Kidney (tissue), 22 donors: ENCODE measurements at places on chromosomes 4 and X.

DNA sequence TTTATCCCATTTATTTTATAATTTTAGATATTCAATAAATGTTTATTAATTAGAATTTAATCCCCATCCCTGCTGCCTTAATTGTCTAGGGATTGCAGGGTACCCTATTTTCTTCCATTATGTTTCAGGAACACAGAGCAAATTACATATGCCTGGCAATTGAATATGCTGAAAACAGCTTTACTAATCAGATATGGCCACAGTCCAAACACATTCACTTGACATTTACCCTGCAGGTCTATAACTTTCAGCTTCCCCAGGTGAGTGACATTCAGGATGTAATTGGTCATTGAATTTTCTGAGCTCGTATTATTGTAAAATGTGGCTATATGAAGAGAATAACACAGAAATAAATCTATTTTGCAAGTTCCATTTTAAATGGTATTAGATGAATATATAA, 218.7 kb upstream of the NDST4 start:
- DNase-seq = no peak

- no peak for DNase-seq
Measured at GRCh38 chr4:137530176-137530575, 2.1 kb downstream of the PCDH18 start.

DNA sequence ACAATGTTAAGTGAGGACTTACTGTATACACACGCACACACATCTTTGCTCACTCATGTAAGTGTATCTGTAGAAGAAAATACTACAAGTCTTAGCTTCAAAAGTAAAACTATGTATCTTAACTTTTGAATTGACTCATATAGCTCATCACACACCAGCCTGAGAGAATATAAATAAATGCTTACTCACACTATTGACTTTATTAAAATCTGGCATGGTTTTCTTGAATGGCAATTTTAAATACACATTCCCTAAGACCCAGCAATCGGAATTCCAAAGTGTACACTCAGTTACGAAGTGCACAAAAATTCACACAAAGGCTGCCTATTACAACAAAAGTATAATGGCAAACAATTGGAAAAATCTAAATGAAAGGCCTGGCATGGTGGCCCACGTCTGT, 2.0 kb downstream of the ERCC6L start:
- DNase-seq = no peak

DNA sequence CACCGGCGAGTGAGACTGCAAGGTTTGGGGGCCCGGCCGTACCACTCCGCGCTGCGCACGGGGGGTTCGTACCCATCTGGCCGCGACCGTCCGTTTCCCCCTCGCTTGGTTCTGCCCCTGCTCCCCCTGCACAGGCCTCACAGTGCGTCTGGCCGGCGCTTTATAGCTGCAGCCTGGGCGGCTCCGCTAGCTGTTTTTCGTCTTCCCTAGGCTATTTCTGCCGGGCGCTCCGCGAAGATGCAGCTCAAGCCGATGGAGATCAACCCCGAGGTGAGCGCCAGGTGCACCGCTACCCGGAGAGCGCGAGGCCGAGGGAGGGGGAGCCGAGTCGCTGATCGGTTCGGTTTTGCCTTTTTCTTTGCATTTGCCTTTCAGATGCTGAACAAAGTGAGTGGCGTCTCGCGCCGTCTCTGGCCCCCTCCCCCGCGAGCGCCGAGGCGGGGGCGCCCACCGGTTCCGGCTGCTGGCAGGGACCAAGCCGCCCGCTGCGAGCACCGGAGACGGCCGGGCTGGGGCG, at the start of gene UCHL1:
UCHL1 (plus strand) TSS at position 189 of the 517 bp plus-strand sequence; CDS start at position 238, 49 bp downstream.
- DNase-seq = no peak

DNA sequence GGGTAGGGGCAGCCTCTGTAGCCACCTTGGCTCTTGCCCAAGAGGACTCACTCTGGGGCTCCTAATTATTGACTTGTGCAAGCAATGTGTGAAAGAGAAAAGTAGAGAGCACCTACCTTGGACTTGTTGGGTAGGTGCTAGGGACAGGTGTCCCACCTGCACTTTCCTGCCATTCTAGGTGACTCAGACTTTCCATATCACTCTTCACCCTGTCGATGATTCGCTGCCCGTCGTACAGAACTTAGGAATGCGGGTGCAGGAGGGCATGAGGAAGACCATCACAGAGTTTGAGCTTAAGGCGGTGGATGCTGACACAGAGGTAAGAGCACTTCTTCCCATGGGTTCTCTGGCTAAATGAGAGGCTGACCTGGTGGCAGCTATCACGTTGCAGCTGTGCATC, 87.3 kb upstream of the ANXA3 start:
- no peak for DNase-seq

- no peak for DNase-seq
Measured at GRCh38 chrX:117538178-117539089, 578.2 kb downstream of the KLHL13 start.

DNA sequence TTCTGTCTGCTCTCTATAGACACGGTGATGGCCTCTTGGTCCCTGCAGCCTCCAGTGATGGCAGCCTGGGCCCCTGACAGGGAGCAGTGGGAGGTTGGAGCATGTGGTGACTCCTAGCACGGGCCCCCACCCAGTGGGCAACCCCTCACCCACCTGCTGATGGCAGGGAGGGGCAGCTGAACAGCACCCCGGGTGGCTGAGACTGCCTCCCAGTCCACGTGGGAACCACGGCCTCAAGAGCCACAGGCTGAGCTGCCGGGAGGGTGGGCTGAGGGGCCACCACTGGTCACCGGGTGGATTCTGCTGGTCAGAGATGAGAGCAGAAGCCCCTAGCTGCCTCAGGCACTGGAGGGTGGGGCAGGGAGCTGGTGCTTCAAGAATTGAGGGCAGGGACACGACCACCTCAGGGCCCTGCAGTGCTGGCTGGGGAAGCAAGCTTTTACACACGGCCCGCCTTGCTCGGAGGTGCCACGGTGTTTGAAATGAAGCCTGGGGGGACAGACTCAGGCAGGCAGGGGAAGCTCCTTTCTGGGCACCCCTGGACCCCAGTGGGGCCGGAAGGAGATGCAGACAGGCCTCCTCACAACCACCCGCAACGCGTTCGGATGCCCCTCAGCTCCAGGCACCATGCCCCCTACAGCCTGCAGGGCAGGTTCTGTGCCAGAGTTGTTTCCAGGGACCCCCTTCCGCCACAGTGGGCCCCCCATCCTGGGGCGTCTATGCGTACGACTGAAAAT, 6.3 kb upstream of the HAUS3 start:
- DNase-seq = no peak

GRCh38 chrX:153927672-153927921, 1.5 kb upstream of the ARHGAP4 start:
- peak; percentile 41 for DNase-seq

DNA sequence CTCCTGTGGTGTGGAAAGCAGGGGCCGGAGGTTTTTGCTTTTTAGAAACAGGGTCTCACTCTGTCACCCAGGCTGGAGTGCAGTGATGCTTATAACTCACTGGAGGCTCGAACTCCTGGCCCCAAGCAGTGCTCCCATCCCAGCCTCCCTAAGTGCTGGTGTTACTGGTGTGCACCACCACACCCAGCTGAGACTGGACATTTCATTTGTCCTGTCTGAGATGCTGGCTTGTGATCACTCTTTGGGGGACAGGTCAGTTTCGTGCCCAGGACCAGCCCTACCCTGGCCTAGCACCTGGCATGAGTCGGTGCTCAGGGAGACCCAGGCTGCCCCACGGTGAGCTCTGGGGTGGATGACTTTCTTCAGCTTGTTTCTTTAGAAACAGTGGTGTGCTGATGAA, 11.3 kb downstream of the PSAPL1 start:
- DNase-seq = peak; percentile 21

- peak; percentile 47 for DNase-seq
Measured at GRCh38 chr4:101418055-101418454, 70.7 kb upstream of the PPP3CA start.

- DNase-seq = no peak
Measured at GRCh38 chr4:184150102-184150839, 67.4 kb downstream of the ENPP6 start.

GRCh38 chr4:108714880-108715279, 48.0 kb downstream of the ETNPPL start:
- DNase-seq = no peak

DNA sequence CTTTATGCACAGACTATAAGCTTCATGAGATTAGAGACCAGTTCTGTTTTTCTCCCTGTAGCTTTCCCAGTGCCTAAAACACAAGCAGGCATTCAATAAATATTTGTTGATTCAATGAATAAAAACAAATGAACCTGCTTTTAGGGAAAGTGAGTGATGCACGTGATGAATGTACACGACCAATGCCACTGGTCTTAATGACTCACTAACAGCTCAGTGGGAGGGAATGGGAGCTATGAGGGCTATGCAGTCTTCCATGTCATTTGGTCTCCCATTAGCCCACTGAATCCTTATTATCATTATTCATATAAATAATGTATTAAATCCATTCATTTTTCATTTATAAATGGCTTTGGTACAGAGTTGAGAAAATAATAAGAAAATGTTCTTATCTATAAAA, 247.4 kb downstream of the FBXO8 start:
- no peak for DNase-seq

DNA sequence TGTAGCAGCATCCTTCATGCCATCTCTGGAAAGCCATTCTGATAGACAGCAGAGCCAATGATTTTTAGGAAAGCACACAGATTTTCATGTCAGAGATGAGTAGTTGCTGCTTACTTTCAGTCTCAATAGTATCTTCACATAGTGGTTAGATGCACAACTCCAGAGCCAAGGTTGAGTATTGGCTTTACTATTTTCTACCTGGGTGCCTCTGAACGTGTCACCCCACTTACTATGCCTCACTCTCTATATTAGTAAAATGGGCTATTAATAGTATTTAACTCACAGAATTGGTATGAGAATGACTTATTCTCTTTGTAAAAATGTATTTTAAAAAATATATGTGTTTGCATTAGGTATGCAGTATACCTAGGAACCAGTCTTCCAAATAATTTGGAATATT, 108.8 kb upstream of the STIM2 start:
- no peak for DNase-seq

DNA sequence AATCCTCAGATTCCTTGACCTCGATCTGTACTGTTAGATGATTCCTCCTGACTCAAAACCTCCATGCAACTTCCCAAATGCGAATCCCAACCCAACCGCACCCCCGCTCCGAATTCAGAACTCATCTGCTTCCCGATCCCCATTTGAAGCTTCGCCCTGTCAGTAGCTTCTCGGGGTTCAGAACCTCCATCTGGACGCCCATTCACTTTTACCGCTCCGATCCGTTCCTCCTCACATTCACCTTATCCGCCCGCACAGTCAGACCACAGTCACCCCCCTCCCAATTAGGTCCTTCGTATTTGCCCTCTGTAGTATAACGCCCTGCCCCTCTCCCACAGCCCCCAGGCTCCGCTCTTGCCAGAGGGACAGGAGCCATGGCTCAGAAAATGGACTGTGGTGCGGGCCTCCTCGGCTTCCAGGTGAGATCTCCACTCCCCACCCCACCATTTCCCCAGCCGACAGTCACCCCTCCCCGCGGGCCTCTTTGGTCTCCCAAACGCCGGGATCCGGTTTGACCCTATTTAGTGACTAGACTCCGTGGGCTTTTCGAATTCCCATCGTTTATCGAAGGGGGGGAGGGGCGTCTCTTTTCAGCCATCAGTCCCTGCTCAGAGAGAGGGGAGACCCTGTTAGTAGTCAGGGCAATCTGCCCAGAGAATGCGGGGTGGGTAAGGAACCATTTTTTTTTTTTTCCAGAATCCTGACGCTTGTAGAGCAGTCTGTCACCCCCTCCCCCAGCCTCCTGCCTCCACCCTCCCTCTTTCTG, 691 bp downstream of the MAGED1 start:
- DNase-seq = no peak

- DNase-seq = no peak
Measured at GRCh38 chr4:3316146-3316545, 23.3 kb downstream of the RGS12 start.

GRCh38 chr4:40857956-40858355, 108.2 kb downstream of the NSUN7 start:
- DNase-seq = no peak

GRCh38 chr4:29199485-29199884, 1520.7 kb upstream of the PCDH7 start:
- no peak for DNase-seq

DNA sequence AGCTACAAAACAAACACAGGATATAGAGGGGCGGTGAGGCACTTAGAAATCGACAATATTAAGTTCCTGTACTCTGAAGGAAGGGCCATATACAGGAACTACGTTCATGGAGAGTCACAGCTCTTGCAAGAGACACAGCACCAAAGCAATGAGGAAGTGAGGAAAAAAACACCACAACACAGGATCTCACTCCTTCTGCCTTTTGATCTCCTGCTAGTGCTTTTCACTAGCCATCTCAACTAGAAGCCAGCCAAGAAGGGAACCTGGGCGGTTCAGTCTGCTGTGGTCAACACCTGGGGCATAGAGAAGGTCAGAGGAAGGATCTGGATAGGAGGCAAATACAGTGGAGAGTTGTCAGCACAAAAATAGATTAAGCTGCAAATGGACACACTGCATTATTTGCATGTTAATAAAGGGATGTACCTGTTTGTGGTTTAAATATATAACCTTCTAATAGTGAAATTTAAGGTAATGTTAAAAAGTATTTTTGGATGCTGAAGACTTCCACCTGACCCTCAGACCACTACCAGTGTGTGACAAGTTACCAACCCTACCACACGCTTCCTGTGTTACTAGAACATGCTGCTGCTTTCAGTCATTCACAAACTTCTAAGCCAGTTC, 104.6 kb downstream of the DTHD1 start:
- DNase-seq = no peak

- no peak for DNase-seq
Measured at GRCh38 chr4:14157262-14157661, 529.7 kb upstream of the BOD1L1 start.

DNA sequence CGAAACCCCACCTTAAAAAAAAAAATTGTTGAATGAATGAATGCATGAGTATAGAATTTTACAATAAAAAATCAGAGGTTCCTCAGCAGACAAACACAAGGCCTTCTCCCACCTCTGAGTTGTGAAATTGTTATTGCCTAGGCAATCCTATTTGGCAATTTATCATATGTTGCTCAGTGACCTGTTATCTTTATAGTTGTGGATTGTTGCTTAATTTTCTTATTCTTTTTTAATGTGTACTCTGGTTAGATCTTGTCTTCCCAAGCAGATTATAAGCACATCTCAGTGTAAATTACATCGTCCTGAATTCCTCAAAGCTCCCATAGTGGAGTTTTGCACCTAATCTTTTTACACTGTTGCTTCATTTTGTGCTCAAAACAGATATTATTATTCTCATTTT, 71.9 kb downstream of the RBM47 start:
- no peak for DNase-seq

- DNase-seq = no peak
Measured at GRCh38 chrX:138006180-138006579, 440.3 kb downstream of the ZIC3 start.

DNA sequence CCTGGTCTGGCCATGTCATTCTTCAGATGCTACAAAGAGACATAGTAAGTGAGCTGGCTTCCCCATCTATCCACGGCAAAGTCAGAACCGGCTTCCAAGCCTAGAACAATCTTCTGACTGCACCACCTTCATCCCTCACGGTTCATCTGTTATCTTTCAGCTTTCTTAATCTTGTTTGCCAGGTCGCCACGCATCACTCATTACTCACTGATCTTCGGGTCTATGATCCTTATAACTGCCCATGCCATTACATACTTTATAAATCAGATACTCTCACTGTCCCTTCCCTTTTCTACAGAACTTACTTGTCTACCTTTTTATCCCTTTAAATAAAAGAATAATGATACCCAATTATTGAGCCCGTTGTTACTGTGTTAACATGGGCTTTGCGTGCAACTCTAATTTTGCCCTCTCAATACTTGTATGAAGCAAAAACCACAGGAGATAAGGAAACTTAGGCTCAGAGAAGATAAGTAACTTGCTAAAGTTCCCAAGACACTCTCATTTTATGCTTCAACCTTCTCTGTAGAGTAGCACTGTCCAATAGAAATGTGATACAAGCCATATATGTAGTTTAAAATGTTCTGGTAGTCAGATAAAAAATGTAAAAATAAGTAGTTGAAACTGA, 171.7 kb downstream of the AMELX start:
- no peak for DNase-seq
